Fibroblast of skin of scalp (primary cell): ENCODE measurements at places on chromosomes 5 and 9.

GRCh38 chr9:108382310-108382709 lies 473.5 kb downstream of the ACTL7B start:
- no peak for DNase-seq

GRCh38 chr9:2053883-2054845 lies 39.0 kb downstream of the SMARCA2 start:
- DNase-seq = peak; percentile 33

- no peak for DNase-seq
These were observed 2.9 kb downstream of the CDKN2B-AS1 start for GRCh38 chr9:21997480-21997879.

GRCh38 chr5:39218482-39219402 lies 621 bp downstream of the FYB1 start:
- DNase-seq = no peak

- peak; percentile 15 for DNase-seq
These were observed 572 bp downstream of the ZDHHC21 start for GRCh38 chr9:14692470-14693250.

GRCh38 chr9:135566552-135566951 lies 5.0 kb downstream of the PAEP start:
- no peak for DNase-seq

DNA sequence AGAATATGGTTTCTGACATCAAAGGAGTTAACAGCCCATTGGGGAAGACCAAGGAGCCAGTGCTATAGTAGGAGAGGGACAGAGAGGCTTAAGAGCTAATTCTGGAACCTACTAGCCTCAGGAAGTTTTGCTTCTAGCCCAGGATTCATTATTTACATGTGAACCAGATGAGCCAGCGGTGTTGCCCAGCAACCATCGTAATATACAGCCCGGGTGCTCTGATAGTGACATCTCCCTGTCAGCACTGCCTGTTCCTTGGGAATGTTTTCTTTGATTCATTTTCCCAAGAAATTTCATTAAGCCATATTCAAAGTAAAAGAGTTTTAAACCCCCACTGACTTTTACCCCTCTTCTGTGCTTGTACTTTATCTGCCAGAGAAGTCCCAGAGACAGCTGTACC lies 217.4 kb upstream of the ADAMTSL1 start:
- peak; percentile 77 for DNase-seq

- no peak for DNase-seq
These were observed 201.4 kb downstream of the ADAMTSL1 start for GRCh38 chr9:18675332-18675731.

DNA sequence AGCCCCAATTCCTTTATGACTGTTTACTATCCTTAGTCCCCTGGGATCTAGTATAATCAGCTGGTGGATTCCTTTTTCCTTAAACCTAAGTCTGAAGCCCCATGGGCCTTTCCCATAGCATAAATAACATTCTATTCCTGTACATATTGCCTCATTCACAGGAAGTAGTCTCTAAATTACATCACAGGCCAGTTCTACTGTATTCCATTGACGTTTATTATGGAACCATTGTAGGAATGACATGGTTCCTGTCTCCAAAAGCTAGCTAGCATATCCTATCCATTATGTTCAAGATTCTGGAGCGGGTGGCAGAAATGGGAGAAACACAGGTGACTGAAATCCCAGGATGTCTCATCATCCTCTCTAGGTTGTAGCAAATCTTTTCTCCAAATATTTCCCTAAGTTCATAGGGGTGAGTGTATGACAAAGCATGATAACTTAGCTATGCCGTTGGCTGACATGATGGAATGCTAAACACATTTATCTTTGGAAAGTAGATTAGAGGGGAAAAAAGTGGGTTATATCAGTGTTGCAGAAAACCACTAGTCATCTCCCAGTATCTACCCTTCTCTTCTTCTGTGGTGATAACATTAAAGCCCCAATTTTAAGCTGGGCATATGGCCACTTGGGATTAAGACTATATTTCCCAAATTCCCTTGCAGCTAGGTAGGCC lies 140.1 kb downstream of the FGF1 start:
- peak; percentile 92 for DNase-seq

- DNase-seq = no peak
These were observed 9.2 kb upstream of the FIBCD1 start for GRCh38 chr9:130948266-130948665.

DNA sequence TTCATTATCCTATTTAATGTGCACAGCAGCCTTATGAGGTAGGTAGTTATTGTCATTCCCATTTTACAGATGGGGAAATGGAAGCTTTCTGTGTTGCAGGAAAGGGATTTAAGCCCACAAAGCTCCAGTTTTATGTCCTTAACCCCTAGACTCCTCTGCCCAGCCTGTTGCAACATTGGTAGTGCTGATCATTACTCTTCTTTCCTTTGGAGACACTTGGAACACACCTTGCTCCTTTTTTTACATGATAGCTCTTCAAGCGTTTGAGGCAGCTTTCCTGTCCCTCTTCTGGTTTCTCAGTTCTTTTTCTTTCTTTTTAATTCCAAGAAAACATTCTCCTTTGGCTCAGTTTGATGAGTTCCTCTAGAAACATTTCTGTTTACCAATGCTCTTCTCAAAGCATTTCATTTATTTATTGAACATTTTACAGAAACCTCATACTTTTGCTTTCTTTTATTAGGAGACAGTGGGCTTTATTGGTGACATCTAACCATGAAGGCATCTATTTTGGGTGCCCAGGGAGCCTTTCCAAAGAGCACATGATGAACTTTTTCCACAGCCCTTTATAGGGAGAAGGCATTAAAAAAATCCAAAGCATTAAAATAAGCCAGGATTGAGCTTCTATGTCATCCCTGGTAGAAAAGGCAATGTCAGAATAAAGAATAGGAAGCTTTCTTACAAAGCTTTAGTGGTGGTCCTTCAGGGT lies 218.0 kb downstream of the TMEM38B start:
- no peak for DNase-seq
